Fibroblast of the aortic adventitia (primary cell): ENCODE measurements at places on chromosomes 3 and 15. TPM values are rescaled to one million over a fixed set of nuclear protein-coding genes. Genes with fewer than 3 reads are reported as not detected.
A peak's percentile ranks its signal among the peaks of the same experiment; 100 is the strongest.

GRCh38 chr15:59420108-59420507 lies 17.9 kb upstream of the FAM81A start:
- no peak for DNase-seq

PFKFB4 gene
- total RNA-seq = 4.7 and 6.1 TPM in 2 replicates

ETV5 gene
- 22.7 and 78.8 TPM in 2 replicates for total RNA-seq

- DNase-seq = peak; percentile 37
These were observed 90.0 kb downstream of the TGFBR2 start for GRCh38 chr3:30696403-30696819.

BRPF1 gene
- total RNA-seq = 7.8 and 13.9 TPM in 2 replicates

DNA sequence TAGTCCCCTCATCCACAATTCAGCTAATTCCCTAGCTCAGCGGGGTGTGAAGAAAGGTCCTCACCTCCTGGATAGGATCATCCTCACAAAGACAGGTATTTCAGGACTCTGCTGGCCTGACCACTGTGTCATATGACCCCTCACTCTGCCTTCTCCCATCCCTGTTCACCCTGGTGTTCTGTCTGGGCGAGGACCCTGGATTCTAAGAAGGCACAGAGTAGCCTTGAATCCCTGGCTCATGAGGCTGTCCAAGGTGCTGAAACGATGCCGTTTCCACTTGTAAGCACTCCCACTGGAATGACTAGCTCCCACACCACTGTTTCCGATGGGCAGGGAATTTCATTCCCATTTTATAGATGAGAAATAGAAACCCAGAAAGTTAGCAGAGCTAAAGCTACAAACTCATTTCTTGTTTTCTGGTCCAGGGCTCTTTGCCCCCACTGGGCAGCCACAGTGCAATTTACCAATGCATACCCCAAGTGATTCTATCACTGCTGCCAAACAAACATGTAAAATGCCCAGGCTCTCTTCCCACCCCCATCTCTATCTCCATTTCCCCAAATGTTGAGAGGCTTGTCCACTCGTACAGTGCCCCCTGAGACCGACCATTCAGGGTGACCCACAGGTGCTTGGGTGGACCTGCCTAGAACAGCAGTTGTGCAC lies 83.2 kb downstream of the RAB11A start:
- DNase-seq = peak; percentile 77

PLA2G4D gene
- not detected in 2 replicates for total RNA-seq

KNG1 gene
- not detected in 2 replicates for total RNA-seq

GRCh38 chr3:35409991-35410390 lies 229.3 kb upstream of the ARPP21 start:
- DNase-seq = no peak

GHSR gene
- not detected in 2 replicates for total RNA-seq

GRCh38 chr15:72784456-72784876 lies 908 bp upstream of the ADPGK start:
- DNase-seq = no peak

GRCh38 chr3:150005243-150006112 lies 34.8 kb upstream of the PFN2 start:
- peak; percentile 45 for DNase-seq

DNA sequence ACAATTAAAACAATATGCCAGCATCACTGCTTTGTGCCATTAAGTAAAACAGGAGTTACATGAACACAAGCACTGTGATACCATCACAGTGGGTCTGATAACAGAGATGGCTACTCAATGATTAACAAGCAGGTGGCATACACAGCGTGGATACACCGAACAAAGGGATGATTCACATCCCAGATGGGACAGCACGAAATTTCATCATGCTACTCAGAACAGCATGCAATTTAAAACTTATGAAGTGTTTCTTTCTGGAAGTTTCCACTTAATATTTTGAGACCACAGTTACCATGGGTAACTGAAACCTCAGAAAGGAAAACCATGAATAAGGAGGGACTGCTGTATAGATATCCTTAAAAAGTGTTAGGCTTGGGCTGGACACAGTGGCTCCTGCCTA lies 44.5 kb downstream of the SLC24A1 start:
- DNase-seq = peak; percentile 53

COL8A1 gene
- 24.3 and 25.1 TPM in 2 replicates for total RNA-seq

GRCh38 chr3:169591983-169592644 lies 71.4 kb downstream of the MECOM start:
- DNase-seq = peak; percentile 77

DZIP1L gene
- total RNA-seq = 28.3 and 38.2 TPM in 2 replicates

- DNase-seq = no peak
These were observed 2.6 kb upstream of the SLC6A11 start for GRCh38 chr3:10813425-10813824.

- DNase-seq = no peak
These were observed at the start of gene RGMA for GRCh38 chr15:93088981-93089726. TSS of gene RGMA (minus strand) at chr15:93089211. CDS start at chr15:93088932, 279 bp downstream.

CASR gene
- not detected in 2 replicates for total RNA-seq

GOLGA6L4 gene
- 0.08 and 1.2 TPM in 2 replicates for total RNA-seq

GRCh38 chr3:115666920-115667737 lies 43.8 kb downstream of the GAP43 start:
- no peak for DNase-seq

- DNase-seq = no peak
These were observed 1.9 kb downstream of the SPG11 start for GRCh38 chr15:44661576-44661975.

GRCh38 chr3:100227511-100227921 lies 33.3 kb upstream of the TBC1D23 start:
- DNase-seq = no peak

DNA sequence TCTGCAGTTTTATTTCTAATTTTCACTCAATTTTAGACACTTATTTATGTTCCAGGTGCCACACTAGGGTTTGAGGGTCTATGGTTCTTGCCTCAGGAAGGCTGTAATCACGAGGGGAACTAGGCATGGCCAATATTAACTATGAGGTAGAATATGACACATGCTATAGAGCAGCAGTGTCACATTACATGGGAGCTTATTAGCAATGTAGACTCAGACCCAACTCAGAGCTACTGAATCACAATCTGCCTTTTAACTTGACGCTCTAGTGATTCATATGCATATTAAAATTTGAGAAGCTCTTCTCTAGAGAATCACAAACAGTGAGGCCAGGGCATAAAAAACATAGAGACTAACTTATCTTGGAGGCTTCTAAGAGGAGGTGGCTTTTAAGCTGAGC lies 32.8 kb upstream of the MRPL3 start:
- DNase-seq = no peak

- DNase-seq = peak; percentile 83
These were observed 47.8 kb upstream of the C3orf70 start for GRCh38 chr3:185200639-185201038.
